M059J (cell line): ENCODE measurements at places on chromosomes 3 and 15. TPM values are rescaled to one million over a fixed set of nuclear protein-coding genes. Genes with fewer than 3 reads are reported as not detected.
A peak's percentile ranks its signal among the peaks of the same experiment; 100 is the strongest.

GRCh38 chr3:193620057-193620456 is 27.0 kb downstream of the OPA1 start:
- DNase-seq, result no peak

DNA sequence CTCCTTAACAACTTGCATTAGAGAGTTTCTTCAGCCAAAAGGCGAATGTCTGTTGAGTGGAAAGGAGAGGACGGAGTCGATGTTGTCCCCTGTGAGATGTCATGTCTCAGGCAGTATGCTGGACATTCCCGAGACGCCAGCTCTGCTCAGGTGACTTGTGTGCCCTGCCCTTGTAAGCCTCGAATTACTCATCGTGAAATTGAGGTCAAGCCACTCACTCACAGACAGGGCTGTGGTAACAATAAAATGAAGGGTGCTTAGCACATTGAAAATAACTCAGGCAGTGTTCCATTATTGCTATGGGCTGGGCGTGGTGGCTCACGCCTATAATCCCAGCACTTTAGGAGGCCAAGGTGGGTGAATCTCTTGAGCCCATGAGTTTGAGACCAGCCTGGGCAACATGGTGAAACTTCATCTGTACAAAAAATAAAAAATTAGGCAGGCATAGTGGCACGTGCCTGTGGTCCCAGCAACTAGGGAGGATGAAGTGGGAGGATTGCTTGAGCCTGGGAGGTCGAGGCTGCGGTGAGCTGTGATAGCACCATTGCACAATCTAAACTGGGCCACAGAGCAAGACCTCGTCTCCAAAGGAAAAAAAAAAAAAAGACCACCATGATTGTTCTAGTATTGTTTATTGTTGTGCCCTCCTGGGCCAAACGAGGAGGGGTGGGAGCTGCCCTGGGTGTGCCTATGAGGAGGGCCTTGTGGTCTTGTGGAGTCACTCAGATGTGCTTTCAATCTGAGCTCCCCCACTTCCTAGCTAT is 214.4 kb downstream of the THSD4 start:
- peak; percentile 88 for DNase-seq

DNA sequence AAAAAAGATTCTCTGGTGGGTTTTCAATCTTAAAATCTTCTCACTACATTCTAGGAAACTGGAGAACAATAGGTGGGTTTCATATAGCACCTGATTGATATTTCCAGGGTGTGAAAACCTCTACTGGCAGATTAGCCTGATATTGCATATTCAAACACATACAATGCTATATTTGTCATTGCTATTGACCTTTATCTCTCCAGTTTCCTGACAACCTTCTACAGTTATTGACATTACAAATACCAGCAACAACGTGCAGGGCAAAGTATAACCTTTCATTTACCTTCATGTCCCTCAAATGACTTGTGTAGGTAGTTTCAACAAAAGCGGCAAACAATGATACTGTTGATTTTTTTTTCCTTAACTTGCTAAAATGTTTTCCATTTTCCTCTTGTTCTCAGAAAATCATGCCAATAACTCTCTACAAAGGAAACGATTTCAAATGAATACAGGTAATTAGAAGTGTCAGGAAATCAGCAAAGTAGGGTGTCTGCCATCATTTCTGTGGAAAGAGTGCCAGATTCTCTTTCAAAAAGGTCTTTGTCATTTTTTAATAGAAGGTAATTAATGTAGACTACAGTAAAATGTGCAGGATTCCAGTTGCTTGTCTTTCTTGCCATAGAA is 72.6 kb upstream of the CDIN1 start:
- no peak for DNase-seq

Gene GOLGA8J
- 0.34 TPM in 1 of 2 replicates, not detected in the other for total RNA-seq

Gene TLR9
- total RNA-seq, result not detected in 2 replicates

Gene CYP11A1
- 0.07 and 0.10 TPM in 2 replicates for total RNA-seq

Gene C2CD4A
- total RNA-seq, result 0.05 TPM in 1 of 2 replicates, not detected in the other
